Activated T-helper 1 cell treated with Interleukin-2 at 50 U/mL for 16 hours (primary cell): ENCODE measurements at places on chromosomes 2 and 18.

DNA sequence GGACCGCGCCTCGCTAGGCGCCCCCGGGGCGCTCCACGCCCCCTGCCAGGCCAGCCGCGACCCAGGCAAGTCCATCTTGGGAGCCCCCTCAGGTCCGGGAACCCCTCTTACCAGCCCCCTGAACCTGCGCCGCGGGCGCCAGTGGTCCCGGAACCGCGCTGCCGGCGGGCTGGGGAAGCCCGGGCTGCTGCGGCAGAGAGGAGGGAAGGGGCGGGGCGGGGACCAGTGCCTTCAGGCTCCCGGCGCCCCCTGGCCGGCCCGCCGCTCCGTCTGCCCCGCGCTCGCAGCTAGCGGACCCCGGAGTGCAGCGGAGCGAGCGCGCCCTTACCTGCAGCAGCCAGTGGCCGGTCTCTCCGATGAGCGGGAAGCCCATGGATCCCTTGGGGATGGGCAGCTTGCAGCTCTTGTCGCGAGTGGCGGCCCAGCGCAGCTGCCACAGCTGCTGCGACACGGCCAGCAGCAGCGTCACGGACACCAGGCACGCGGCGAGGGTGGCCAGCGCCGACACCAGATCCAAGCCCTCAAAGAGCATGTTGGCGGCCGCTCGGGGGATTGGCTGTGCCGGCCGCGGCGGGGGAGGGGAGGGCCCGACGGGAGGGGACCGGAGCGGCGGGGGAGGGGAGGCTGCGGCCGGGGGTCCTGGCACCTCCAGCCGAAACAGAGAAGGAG is at the start of gene CYP26B1:
TSS of gene CYP26B1 (minus strand) at position 560 of the 669 bp plus-strand sequence. CDS start at position 532, 28 bp downstream.
- no peak for DNase-seq

DNA sequence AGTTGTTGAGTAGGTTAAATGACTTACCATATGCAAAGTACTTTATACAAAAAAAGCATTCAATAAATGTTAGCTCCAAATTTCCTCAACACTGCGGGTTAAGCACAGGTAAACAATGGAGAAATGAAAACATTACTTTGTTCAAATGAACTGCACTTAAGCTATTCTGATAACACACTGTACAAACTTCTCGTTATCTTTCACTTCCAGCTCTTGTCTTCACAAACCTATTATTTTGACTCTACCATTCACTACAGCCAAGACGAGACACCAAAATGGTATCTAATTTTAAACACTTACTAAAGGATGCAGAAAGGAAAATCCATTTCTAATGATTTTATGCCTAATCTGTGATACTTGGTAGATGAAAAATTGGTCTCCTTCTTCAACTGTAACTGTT is 43.8 kb downstream of the SLC40A1 start:
- no peak for DNase-seq

- no peak for DNase-seq
Measured at GRCh38 chr2:239806758-239807434, 218.2 kb downstream of the NDUFA10 start.

GRCh38 chr2:37593694-37594093 is 77.7 kb downstream of the CDC42EP3 start:
- DNase-seq: no peak

- DNase-seq: no peak
Measured at GRCh38 chr18:76741346-76741745, 81.0 kb upstream of the ZNF236 start.

- DNase-seq: no peak
Measured at GRCh38 chr18:69250305-69251151, 150.2 kb upstream of the DOK6 start.

- peak; percentile 18 for DNase-seq
Measured at GRCh38 chr2:136131484-136131960, 13.6 kb upstream of the CXCR4 start.

- no peak for DNase-seq
Measured at GRCh38 chr2:29052807-29053206, 21.5 kb downstream of the PCARE start.

DNA sequence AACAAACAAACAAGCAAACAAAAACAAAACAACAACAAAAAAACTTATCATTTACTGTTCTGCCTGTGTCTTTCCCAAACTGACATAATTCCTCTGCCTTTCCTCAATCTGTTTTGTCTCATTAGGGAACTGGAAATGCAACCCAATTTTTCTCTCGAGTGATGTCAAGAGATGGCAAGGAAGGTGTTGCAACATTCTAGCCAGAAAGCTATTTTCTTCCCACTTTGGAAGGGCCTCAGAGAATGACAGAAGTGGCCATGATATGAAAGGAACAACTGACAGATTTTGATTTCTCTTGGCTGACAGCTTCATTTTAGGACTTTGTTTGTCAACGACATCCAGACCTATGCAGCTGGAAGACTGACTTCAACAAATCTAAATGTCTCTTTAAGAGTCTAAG is 24.7 kb downstream of the RND3 start:
- DNase-seq: no peak

DNA sequence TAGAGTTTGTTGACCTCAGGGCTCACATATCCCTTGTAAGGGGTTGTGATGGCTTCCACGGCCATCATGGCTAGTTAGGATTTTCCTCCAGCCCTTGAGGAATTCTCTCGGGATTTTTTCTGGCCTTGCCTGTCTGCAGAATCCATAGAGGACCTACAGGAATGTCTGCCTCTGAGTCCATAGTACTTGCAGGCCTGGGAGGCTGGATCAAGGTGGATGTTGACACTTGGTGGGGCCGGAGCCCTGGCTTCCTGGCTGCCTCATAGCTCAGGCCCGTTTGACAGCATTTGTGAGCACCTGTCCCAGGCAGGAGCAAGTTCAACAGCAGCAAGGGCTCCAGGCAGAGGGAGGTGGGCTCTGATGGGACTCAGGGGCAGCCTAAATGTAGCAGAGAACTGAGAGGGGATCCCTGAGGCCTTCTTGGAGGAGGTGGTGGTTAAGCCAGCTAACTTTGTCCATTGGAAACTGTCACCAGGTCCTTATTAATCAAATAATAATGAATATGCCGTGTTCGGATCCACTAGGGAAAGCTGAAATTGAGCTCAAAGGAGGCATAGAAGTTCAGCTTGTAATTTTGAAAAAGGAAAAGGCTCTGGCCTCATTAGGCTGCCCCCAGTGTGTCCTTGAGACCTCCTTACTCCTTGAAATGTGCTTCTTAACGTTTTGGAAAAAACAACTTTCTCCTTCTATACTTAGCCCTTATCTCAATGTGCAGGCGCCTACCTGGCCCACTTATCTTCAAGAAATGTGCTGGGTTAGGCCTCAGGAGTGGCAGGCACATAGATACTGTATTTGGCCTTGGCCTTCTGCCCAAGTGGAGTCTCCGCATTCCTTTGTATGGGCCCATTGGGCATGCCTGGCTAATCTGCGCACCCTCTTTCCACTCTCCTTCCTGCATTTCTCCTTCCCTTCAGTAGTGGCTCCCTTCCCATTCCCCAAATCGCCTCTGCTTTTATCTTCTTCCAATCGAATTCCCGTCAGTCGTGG is 66.9 kb downstream of the HPCAL1 start:
- no peak for DNase-seq

DNA sequence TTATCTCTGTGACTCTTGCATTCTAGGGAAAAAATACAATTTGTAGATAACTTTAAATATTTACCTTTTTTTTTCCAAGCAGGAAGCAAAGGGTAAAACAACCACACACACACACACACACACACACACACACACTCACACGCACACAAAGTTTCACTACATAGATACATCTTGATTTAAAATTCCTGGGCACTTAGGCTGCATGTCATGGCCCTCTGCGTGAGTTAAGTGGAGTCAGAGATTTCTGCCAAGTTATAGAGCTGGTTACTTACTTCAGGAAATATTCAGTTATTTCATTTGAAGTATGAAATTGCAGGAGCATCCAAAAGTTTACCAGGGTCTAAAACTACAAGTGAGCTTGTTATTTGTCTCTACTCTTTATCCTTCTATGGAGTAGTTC is 612.0 kb downstream of the IRS1 start:
- no peak for DNase-seq

DNA sequence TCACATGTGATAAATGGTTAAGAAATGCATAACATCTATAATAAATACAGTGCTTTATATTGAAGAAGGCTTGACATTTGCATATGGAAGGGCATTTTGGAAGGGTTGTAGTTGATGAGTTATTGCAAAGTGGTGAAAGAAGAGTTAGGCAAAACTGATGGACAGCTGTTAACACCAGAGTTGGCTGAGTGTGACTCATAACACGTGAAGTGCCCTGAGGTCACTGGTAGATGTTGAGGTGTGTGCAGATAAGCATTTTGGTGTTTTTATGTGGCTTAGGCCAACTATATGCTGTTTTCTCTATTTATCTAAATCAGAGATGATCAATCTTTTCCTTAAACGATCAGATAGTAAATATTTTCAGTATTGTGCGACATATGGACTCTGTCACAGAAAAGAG is 154.3 kb upstream of the KCNH7 start:
- no peak for DNase-seq

DNA sequence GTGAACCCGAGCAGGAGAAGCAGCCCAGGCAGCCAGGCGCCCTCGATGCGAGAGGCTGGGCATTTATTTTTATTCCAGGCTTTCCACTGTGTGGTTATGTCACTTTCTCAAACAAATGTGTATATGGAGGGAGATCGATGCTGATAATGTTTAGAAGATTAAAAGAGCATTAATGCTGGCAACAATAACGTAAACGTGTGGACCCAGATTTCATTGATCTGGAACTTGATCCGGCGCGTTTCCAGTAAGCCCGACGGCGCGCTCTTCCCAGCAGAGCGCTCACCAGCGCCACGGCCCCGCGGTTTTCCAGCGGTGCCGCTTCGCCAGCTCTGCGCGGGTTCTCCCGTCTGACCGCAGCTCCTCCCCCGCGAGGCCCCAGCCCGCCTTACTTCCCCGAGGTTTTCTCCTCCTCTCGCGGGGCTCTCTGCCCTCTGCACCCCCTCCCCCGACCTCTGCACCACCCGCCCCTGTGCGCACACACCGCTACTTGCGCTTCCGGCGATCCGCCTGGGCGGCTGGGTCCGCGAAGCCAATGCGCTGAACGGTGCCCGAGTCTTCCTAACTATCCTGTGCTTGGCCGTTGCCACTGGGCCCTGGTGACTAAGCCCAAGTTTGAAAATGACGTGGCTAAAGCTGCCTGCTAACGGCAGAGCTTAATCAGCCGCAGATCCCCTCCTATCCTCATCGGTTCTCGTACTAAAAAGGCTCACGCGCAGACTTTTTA is 6.1 kb downstream of the ONECUT2 start:
- DNase-seq: no peak

- no peak for DNase-seq
Measured at GRCh38 chr18:7485616-7486015, 81.5 kb upstream of the PTPRM start.

- DNase-seq: no peak
Measured at GRCh38 chr2:86213056-86213455, 13.8 kb downstream of the MRPL35 start.

GRCh38 chr2:86039963-86040655 is 65.6 kb downstream of the POLR1A start:
- DNase-seq: no peak

DNA sequence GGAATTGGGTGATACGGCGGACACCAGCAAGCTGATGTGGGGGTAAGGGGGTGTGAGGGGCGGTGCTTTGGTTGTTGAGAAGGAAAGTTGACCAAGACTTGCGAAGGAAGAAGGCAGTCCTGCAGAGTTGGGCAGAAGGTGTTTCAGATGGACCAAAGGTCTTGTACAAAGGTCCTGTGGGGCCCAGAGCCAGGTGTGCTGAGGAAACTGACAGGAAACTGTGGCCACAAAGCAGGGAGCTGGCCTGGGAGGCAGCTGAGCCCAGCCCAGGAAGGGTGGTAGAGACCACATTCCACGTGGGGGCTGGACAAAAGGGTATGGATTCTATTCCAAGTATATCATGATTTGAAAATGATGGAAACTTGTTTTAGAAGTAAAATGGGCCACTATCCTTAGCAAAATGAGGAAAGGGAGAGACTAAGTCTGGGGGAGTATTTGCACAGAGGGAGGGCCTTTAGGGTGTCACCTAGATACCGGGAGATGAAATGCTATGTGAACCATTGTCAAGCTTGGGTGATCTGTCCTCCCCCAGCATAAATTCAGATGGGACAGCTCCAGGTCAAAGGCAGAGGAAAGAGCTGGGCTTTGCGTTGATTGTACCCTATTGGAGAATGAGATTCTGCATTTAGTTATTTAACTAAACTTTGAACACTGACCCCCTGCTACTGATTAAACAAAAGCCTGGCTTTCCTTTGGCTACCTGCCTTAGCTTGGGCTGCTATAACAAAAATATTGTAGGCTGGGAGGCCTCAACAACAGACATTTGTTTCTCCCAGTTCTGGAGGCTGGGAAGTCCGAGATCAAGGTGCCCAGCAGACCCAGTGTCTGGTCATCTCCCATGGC is 4.3 kb upstream of the EDAR start:
- DNase-seq: no peak

DNA sequence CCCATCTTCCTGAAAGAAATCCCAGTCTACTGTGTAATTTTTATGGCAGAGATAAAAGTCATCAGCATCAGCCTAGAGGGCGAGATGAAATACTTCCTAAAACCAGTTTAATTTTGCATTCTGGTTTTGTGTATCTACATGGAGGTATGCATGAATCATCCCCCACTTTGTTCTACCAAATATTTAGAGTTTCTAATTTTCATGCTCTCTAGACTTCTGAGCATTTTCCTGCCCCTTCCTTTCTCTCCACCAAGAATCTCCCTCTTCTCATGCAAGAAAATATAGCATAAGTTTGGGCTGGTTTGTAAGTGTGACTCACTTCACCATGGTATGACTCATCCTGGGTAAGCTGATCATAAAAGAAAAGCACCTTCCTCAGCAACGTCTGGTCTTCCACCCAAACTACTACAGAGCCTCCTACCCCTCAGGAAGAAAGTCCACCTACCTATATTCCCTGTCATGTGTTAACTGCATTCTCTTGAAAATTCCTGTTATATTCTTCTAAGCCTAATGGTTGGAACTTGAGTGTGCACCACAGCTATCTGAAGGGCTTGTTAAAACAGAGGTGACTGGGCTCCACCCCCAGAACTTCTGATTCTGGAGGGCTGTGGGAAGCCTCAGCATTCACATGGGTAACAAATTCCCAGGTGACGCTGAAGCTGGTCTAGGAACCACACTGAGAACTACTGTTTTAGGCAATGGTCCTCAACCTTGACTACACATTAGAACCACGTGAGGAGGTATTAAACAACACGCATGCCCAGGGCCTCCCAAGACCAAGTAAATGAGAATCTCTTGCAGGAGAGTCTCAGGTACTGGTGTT is 37.4 kb upstream of the RAPGEF4 start:
- no peak for DNase-seq
